ENCODE measurements at places on chromosomes 5 and 9.

GRCh38 chr9:18185196-18185595, 288.8 kb upstream of the ADAMTSL1 start:
- DNase-seq, result no peak

DNA sequence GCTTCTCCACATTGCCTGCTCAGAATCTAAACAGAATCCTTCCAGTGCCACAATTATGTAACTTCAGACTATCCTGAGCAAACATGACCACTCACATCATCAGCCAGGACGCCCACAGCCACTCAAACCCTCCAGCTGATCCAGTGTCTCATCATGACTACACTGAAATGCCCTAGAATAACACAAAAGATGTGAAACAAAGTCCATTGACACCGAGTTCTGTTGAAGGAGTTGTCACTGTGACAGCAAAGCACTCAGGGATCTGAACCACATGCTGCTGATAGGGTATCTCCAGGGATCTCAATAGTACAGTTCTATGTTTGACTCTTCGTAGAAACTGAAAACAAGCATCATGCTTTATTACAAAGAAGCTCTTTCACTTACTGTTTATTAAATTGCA, 150.2 kb downstream of the GABBR2 start:
- DNase-seq, result no peak

DNA sequence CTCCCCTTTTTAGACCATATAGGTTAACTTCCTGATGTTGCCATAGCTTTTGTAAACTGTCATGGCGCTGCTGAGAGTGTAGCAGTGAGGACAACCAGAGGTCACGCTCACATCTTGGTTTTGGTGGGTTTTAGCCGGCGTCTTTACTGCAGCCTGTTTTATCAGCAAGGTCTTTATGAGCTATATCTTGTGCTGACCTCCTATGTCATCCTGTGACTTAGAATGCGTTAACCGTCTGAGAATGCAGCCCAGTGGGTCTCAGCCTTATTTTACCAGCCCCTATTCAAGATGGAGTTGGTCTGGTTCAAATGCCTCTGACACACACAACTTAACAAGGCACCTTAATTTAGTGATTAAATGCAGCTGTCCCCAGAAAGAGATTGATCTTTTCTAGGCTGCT, 23.9 kb upstream of the KDM4C start:
- DNase-seq, result no peak

DNA sequence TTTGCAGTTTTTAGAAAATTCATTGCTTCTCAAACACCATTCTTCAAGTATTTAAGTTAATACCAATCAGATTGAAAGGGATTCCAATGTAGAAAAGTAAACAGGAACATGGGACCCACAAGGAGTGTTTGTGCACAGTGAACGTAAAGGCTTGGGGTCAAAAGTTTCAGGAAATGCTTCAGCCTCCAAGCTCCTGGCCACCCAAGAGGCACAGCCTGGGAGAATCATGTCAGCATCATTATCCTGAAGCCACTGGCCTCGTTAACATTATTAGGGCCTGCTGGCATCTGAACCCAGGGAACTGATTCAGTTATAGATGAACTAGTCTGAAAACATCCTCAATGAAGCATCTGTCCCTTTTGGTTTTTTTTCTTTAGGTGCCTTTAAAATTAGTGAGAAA, 122.9 kb downstream of the NXNL2 start:
- peak; percentile 42 for DNase-seq

DNA sequence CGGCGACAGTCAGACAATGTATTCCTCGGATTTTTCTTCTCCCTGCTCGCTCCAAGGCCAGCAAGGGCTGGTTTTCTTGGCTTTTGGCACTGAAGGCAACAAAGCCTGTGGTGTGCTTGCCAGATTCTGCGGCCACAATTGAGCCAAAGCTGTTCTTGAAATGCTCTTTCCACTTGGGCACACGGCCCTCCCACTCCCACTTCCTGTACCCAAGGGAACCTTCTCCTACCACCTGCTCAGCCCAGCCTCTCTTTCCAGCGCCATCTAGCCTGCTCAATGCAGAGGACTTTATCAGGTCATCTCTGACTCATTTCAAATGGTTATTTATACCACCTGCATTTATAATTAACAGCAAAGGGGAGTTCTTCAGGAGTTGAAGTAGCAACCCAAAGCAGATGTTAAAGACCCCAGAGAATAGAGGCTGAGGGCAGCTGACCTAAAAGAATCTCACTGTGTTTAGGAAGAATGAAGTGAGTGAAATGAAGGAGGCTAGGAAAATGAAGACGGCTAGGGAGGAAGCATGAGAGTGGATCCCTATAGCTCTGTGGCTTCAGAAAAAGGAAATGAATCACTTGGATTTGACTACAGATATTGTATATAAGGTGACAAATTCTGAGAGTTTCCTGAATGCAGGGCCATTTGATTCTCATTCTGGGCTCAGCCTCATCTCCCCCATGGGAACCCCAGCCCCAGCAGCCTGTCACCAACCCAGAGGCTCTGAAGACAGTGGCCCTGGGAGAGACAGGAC, 439.0 kb downstream of the ENC1 start:
- DNase-seq, result peak; percentile 32

DNA sequence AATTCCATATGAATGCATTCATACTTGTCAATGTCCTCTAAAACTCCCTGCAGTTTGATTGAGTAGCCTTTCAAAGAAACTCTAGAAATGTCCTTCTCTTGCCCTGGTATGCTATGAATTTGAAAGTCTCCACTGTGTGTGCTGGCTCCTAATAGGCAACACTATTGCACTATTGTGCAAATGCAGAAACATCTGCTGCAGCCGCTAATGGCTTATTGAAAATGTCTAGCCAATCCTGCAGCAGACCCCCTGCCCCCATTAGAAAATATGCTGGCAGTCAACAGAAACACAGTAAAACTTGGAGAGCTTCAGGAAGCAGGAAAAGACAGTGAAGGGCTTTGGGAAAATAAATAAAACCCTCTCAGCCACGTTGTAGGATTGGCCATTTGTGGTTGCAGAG, 87.3 kb upstream of the GRAMD2B start:
- DNase-seq, result peak; percentile 77

GRCh38 chr5:1003296-1003937, 5.2 kb upstream of the NKD2 start:
- DNase-seq, result no peak

DNA sequence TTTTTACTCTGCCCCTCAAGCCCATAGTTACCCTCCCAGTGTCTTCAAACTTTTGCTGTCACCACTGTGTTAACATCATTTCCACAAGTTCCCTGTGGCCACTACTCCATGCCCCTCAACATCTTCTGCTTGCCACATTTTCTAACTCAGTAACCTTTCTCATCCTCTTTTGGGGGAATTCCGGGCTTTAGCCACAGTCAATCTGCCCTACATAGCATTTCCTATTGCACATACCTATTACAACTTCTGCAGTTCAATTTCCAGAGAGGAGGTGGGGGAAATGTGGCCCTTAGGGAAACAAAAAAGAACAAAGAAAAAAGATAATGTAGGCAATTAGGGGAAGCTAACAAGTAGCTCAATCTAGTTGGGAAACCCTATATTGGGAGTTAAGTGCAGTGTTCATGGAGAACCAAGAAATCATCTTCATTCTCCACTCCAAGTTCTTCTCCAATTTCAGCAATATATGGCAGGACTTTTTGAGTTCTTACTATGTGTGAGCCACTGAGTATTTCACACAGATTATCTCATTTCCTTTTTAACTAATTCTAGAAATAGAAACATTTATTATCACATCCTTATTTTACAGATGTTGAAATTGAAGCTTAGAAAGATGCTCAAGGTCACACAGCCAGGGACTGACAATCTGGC, 40.2 kb upstream of the LPAR1 start:
- DNase-seq, result peak; percentile 15

- no peak for DNase-seq
Observed at GRCh38 chr9:126149661-126150060, 177.0 kb upstream of the MVB12B start.

- no peak for DNase-seq
Observed at GRCh38 chr5:90569084-90569483, 10.5 kb downstream of the ADGRV1 start.

DNA sequence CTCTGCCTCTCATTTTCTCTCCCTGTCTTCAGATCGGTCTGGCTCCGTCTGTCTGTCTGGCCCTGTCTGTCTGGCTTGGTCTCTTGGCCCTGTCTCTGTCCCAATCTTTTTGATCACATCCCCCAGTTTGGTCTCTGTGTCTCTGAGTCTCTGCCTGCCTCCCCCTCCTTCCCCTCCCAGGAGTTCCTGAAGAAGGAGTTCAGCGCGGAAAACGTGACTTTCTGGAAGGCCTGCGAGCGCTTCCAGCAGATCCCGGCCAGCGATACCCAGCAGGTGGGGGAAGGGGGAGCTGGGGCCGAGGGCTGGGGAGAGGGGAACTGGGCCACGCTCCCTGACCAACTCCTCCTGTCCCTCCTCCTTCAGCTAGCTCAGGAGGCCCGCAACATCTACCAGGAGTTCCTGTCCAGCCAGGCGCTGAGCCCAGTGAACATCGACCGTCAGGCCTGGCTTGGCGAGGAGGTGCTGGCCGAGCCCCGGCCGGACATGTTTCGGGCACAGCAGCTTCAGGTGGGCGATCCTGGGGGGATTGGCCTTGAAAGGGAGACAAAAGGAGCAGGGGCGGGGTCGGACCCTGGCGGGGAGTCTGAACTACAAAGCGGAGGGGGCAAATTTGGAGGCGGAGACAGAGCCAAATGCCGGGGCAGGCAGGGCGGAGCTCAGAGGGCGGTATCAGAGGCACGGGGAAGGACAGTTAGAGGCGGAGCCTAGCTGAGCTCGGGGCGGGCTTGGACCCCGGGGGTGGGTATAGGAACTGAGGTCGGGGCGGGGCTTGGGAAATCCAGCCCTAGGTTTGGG, 9.0 kb downstream of the RGS14 start:
- DNase-seq, result peak; percentile 86

GRCh38 chr9:7075154-7075553, 317.4 kb downstream of the KDM4C start:
- DNase-seq, result no peak

DNA sequence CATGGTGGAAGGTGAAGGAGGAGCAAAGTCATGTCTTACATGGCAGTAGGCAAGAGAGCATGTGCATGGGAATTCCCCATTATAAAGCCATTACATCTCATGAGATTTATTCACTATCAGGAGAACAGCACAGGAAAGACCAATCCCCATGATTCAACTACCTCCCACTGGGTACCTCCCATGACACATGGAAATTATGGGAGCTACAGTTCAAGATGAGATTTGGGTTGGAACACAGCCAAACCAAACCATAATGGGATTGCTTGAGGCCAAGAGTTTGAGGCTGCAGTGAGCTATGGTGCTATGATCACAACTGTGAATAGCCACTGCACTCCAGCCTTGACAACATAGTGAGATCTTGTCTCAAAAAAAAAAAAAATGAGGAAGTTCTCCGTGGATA, 581.8 kb downstream of the TAF11L14 start:
- DNase-seq, result no peak

DNA sequence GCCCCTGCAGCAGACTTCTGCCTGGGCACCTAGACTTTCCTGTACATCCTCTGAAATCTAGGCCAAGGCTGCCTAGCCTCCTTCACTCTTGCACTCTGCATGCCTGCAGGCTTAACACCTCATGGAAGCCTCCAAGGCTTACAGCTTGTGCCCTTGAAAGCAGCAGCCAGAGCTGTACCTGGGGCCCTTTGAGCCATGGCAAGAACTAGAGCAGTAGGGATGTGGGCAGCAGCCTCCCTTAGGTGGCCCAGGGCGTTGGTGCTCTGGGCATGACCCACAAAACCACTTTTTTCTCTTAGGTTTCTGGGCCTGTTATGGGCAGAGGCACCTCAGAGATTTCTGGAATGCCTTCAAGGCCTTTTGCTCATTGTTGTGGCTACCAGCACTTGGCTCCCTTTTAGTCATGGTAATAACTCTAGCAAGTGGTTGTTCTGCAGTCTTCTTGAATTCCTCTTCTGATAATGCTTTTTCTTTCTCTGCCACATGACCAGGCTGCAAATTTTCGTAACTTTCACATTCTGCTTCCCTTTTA, 606.2 kb downstream of the TLE4 start:
- no peak for DNase-seq

GRCh38 chr9:82191082-82191770, 202.7 kb downstream of the SPATA31D1 start:
- peak; percentile 21 for DNase-seq

- peak; percentile 4 for DNase-seq
Observed at GRCh38 chr9:72753266-72753893, 199.5 kb downstream of the ALDH1A1 start.

GRCh38 chr5:65043843-65044359, 275.2 kb downstream of the CWC27 start:
- no peak for DNase-seq

GRCh38 chr9:93580654-93581380, 4.4 kb downstream of the PHF2 start:
- DNase-seq, result no peak

DNA sequence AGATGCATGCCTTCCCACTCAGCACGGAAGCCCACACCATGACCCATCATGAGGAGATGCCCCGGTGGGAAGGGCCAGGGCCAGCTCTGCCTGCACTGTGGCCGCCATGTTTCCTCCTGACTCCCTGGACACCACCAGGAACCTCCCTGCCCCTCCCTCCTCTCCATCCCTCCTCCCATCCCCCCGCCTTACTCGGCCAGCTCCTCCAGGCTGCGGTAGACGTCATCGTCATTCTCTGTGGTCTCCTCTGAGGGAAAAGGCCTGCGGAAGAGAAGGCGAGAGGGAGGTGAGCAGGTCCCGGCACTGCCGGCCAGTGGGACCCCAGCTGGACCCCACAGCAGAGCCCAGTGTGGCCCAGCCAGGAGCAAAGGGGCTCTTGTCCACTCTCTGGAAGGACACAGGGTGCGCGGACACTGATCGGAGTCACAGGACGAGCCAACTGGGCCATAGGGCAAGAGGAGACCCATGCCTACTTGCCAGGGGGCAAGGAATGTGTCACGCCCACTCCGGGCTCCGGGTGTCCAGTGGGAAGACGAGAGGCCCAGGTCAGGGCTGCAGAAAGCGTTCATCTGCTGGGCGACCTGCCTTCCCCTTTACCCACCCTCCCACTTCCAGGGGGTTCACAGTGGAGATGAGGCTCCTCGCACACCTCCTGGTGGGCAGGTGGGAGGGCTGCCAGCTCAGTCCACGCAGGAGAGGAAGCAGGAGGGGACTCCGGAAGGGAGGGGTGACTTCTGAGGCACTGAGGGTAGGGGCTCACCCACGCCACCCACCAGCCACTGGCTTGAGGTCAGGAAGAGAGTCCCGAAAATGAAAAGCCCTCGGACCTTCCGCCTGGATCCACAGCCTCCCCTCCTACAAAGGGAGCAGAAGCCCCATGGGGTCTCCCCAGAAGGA, 96.2 kb upstream of the SARDH start:
- no peak for DNase-seq

DNA sequence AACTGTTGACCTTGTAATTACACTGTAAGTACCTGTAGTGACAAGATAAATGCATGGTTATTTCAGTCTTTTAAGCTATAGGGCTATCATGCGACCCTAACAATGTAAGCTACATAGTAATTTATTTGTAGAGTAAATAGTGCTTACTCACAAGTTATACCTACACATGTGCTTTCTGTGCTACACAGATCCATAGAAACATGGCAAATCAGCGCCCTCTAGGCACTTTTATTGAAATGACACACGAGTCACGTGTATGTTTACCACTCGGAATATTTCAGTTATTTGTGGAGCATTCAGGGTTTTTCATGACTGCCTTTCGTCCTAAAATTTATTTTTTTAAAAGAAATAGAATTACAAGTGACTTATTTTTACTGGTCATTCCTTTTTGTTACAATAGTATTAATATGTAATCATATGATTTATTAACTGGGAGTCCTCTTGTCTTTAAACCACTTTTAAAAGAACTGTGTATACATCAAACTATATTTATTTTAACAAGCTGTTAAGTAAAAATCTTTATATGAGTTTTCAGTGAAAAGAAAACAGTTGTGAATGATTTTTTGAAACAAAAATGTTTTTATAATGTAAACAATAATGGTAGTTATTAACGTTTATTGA, 1242.3 kb upstream of the WWC1 start:
- peak; percentile 58 for DNase-seq

GRCh38 chr9:121189006-121189405, 12.7 kb downstream of the RAB14 start:
- no peak for DNase-seq

Data from mesenchymal stem cell (in vitro differentiated cells and primary cell).